ENCODE measurements at places on chromosomes 6 and 20.

GRCh38 chr20:58595167-58595566 is 55.9 kb upstream of the STX16 start:
- no peak for ATAC-seq

DNA sequence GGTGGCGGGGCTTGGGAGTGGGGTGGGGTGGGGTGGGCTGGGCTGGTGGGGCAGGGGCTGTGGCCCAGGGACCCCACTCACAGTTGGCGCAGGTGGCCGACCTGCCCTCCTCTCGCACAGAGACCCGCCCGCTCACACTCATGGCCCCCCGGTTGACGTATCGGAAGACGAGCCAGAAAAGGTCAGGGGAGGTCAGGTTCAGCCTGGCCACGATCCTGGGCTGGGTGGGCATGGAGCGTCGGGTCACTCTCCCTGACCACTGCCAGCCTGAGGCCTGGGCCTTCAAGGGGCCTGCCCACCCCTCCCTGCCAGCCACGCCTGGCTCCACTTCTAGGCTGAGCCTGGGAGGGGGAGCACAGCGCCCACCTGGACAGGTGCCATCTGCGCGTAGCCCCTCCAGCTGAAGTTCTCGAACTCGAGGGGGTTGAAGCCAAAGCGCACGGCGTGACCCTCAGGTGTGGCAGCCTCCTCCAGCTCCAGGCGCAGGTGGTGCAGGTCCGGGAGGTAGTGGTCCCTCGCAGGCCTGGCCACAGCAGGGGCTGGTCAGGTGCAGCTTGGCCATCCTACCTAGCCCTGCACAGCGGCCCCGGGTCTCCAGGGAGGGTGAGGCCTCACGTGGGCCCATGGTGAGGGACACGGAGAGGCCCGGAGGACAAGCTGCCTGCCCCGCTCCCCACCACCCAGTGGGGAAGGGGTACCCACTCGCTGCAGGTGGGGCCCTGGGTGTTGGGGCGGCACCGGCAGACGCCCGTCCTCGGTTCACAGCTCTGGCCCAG is 31.2 kb downstream of the ADRM1 start:
- no peak for ATAC-seq

GRCh38 chr6:97097068-97098047 is 172.8 kb downstream of the KLHL32 start:
- ATAC-seq, result peak; percentile 70

DNA sequence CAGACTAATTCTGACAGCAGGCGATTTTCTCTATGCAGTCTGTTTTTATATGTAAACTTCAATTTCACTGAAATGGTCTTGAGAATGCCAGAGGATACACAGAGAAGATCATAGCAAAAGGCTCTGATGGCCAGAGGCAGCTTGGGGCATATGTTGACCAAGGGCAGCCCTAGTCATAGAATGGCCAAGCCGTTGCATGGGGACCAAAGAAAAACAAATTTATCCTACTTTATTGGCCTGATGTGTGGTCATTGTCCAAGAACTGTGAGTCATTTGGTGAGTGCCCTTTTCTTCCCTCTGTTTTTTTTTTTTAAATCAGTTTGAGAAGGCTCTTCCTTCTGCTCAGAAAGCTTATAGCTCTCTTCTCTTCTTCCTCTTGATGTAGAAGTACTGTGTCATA is 5.8 kb downstream of the HDGFL1 start:
- ATAC-seq, result no peak

DNA sequence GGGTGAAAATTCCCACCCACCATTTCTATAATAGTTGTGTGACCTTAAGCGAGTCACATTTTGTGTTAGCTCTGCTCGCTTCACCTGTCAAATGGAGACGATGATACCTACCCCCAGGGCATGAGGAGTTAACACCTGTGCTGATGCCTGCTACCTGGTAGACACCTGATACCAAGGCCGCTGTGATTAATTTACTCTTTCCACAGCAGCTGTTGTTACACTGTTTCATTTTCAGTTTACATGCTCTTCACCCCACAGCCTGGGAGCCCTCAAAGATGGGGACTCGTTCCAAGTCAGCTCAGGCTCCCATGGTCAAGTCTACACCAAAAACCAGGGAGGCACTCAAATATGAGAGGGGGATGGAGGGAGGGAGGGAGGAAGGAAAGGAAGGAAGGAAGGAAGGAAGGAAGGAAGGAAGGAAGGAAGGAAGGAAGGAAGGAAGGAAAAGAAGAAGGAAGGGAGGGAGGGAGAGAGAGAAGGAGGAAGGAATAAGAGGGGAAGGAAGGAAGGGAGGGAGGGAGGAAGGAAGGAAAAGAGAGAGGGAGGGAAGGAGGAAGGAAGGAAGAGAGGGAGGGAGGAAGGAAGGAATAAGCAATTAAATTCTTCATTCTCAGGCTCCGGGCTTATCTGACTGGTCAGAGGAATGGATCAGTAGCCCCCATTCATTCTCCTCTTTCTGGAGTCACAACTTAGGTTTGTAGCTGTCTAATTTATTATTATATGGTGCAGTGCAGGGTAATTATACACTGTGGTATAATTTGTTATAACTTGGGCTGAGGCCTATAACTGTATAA is 40.9 kb downstream of the PDYN start:
- no peak for ATAC-seq

- no peak for ATAC-seq
Measured at GRCh38 chr6:135085700-135086413, 31.2 kb upstream of the HBS1L start.

Data from motor neuron (in vitro differentiated cells).